Small intestine (tissue), 16 donors: ENCODE measurements at places on chromosomes 3 and 15.

GRCh38 chr3:138381413-138381901 lies 33.1 kb downstream of the MRAS start:
- peaks cover 3% of the 10 kb centered on the region for H3K36me3 ChIP-seq
- H3K4me3 ChIP-seq = no peak overlapping the region
- no peaks in the 10 kb centered on the region for H3K27me3 ChIP-seq
- no peaks in the 10 kb centered on the region for H3K4me1 ChIP-seq

DNA sequence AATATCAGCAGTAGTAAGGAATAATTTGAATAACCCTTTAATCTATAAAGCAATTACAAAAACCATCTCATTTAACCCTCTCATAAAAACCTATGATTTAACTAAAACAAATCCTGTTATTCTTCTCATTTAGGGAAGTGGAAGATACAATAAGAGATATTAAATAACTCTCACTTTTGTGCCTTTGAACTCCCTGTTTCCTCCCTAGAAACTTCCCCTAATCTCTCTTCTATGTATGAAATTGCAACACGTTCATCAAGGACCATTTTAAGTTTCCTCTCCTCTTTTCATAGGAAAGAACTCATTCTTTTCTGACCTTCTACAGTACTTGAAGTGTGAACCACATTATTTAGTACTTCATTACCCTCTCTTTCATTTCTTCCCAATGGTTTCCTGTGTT lies 18.8 kb upstream of the FAM81A start:
- H3K4me3 ChIP-seq = no peak overlapping the region
- no peaks in the 10 kb centered on the region for H3K4me1 ChIP-seq
- no peaks in the 10 kb centered on the region for H3K36me3 ChIP-seq
- no peak overlapping the region for H3K27ac ChIP-seq

DNA sequence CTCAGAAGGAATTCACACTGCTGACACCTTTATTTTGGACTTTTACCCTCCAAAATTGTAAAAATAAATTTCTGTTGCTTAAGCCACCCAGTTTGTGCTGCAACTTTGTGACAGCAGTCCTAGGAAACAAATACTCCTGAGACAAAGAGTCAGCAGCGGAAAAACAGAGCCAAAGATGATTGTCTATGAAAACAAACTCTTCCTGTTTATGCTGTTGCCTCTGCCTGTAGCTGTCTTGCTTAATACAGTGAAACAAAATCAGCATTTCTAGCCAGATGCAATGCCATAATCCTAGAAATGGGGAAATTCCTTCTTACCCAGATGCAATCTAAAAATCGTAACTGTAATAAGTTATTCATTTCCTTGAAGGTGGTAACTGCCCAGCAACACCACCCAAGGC lies 387.5 kb upstream of the ATP11B start:
- no peak overlapping the region for H3K4me3 ChIP-seq
- DNase-seq = no peak
- H3K27ac ChIP-seq = no peak overlapping the region
- no peaks in the 10 kb centered on the region for H3K27me3 ChIP-seq
- H3K4me1 ChIP-seq = no peaks in the 10 kb centered on the region
- H3K36me3 ChIP-seq = no peaks in the 10 kb centered on the region

GRCh38 chr3:19972054-19972453 lies 25.2 kb downstream of the RAB5A start:
- no peak overlapping the region for H3K4me3 ChIP-seq
- peaks cover 30% of the 10 kb centered on the region for H3K36me3 ChIP-seq
- no peaks in the 10 kb centered on the region for H3K27me3 ChIP-seq
- H3K4me1 ChIP-seq = no peaks in the 10 kb centered on the region

DNA sequence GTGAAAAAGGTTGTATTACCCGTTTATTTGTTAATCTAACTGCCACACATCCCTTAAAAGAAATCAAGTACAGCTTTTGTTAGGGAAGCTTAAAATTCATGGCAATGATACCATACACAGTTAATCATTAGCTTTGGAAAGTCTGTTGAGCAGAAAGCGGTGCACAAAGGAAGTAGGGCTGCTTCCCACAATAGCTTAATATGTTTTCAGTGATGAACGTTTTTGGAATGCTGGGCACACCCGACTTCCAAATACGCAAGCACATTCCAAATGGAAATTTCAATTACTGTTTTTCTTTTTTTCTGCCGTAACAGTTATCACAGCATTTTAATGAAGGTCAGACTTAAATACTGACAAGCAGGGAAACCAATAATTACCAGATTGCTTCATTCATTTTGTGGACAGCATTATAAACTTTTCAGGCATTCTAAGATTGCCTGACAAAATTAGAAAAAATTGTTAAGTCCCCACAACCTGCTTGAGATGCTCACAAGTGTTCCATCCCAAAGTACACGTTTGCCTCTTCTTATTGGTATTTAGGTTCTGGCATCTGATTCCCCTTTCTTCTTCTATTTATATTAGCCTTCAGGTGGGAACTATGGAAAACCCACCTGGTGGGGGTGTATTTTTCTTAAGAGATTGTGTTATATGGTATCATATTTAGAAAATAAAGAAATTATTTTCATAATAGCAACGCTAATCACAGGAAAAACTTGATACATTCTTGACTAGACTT lies 1.1 kb upstream of the ECT2 start:
- H3K4me3 ChIP-seq = peak overlapping the region; percentile 83
- H3K36me3 ChIP-seq = no peaks in the 10 kb centered on the region
- H3K27me3 ChIP-seq = no peaks in the 10 kb centered on the region
- no peak overlapping the region for H3K27ac ChIP-seq
- H3K4me1 ChIP-seq = no peaks in the 10 kb centered on the region

- DNase-seq = no peak
- no peak overlapping the region for H3K27ac ChIP-seq
- H3K36me3 ChIP-seq = no peaks in the 10 kb centered on the region
- peaks cover 2% of the 10 kb centered on the region for H3K27me3 ChIP-seq
- H3K4me3 ChIP-seq = no peak overlapping the region
These were observed 519.6 kb downstream of the NTRK3 start for GRCh38 chr15:87736891-87737389.

DNA sequence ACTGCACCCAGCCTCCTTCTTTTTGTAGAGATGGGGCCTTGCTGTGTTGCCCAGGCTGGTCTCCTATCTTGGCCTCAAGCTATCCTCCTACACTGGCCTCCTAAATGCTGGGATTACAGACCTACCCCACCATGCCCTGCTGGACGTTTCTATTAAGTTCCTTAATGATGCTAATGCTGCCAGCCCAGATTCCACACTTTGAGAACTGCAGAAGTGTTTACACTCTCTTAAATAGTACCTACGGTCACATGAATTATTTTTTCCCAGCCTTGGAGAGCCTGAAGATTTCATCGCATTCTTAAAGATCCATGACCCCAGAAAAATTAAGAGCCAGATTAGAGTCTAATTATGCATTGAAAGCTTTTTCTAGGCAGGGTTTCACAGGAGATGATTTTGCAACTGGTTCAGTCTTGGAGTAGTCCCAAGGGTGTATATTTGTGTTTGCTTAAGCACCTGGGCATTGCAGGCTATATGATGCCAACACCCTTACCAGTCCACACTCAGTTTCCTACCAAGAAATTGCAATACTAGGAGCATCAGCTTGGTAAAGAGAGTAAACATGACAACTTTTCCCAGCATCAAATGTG lies 36.6 kb downstream of the TM4SF4 start:
- H3K4me1 ChIP-seq = no peaks in the 10 kb centered on the region
- H3K27me3 ChIP-seq = no peaks in the 10 kb centered on the region
- H3K36me3 ChIP-seq = no peaks in the 10 kb centered on the region
- no peak for DNase-seq

- no peaks in the 10 kb centered on the region for H3K4me1 ChIP-seq
- DNase-seq = no peak
- H3K27ac ChIP-seq = no peak overlapping the region
These were observed 147.4 kb upstream of the ARHGEF26 start for GRCh38 chr3:153973722-153974265.

GRCh38 chr3:59573911-59574310 lies 524.1 kb upstream of the CFAP20DC start:
- no peaks in the 10 kb centered on the region for H3K36me3 ChIP-seq
- no peaks in the 10 kb centered on the region for H3K27me3 ChIP-seq
- no peak for DNase-seq
- H3K4me1 ChIP-seq = no peaks in the 10 kb centered on the region

- DNase-seq = no peak
- no peaks in the 10 kb centered on the region for H3K4me1 ChIP-seq
- no peaks in the 10 kb centered on the region for H3K27me3 ChIP-seq
- H3K4me3 ChIP-seq = peak overlapping the region; percentile 46
- H3K27ac ChIP-seq = no peak overlapping the region
- H3K36me3 ChIP-seq = no peaks in the 10 kb centered on the region
These were observed 29.3 kb downstream of the NGRN start for GRCh38 chr15:90294601-90295269.

- no peak overlapping the region for H3K27ac ChIP-seq
- DNase-seq = no peak
- H3K4me3 ChIP-seq = no peak overlapping the region
- H3K36me3 ChIP-seq = no peaks in the 10 kb centered on the region
- H3K27me3 ChIP-seq = no peaks in the 10 kb centered on the region
- no peaks in the 10 kb centered on the region for H3K4me1 ChIP-seq
These were observed 112.2 kb downstream of the FBLN2 start for GRCh38 chr3:13661121-13661520.

DNA sequence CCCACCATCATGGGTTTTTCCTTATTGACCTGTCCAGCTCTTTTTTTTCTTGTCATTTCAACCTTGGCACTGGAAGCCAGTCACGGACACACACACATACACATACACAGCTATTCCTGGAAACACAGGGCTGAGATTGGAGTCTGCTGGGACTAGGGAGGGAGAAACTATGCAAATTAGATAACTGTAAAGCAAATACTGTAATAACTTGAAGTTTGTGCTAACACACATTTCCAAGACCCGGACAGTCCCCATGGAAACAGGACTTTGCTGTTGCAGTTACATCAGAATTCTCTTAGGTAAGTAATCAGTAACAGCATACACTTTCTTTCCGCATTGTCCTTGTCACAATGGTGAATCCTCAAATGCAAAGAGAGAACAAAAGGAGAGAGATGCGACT lies 304.4 kb downstream of the KBTBD8 start:
- DNase-seq = no peak
- no peak overlapping the region for H3K27ac ChIP-seq
- no peaks in the 10 kb centered on the region for H3K36me3 ChIP-seq
- no peak overlapping the region for H3K4me3 ChIP-seq
- H3K27me3 ChIP-seq = no peaks in the 10 kb centered on the region

- H3K36me3 ChIP-seq = no peaks in the 10 kb centered on the region
- no peak overlapping the region for H3K27ac ChIP-seq
- H3K4me3 ChIP-seq = no peak overlapping the region
- no peaks in the 10 kb centered on the region for H3K4me1 ChIP-seq
These were observed 9.8 kb downstream of the ATP2B2 start for GRCh38 chr3:10495614-10496013.
